ENCODE measurements at places on chromosomes 16 and 17. TPM values are rescaled to one million over a fixed set of nuclear protein-coding genes. Genes with fewer than 3 reads are reported as not detected.

DNA sequence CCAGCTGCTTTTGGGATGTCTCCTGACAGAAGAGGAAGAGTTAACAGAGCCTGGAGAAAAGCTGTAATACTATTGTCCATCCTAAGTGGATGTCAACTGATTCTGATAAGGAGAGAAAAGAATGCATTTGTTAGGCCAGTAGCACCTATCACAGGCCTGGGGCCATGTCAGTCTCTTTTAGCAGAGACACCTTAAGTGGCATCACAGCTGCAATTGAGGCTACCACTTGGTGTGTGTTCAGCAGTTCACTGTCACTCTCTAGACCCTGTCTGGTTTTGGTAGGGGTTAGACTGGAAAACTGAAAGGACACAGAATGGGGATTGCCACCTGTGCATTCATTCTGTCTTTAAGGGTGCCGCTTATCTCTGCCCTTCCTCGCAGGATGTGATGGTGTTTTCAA, 42.0 kb downstream of the PSMD12 start:
- no peak for DNase-seq

HSD17B2 gene
- 0.72 TPM for total RNA-seq

SLC16A3 gene
- total RNA-seq, result 190 TPM

DNA sequence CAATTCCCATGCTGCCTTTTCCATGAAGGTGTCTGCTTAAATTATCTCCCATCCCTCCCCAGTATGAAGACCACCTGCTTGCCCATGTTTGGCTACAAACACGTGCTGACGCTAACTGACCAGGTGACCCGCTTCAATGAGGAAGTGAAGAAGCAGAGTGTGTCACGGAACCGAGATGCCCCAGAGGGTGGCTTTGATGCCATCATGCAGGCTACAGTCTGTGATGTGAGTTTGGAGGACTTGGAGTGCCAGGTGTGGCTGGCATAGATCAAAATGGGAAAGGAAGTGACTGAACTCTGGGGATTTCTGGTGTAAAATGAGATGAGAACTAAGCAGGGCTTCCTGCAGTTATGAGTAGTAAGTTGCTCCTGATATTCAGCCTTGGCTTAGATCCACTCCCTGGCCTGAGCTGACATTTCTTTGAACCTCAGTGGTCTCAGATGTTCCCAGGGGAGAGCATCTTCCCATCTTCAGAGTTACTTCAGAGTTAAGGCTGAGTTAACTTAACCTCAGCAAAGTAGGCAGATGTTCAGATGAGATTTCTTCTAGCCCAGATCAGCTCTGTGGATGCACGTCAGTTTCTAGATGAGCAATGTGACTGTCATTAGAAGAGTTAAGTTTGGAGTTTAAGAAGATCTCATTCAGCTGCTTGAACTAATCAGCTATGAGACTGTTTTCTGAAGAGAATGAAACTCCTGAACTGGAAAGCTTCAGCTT, 32.7 kb downstream of the ITGB3 start:
- no peak for DNase-seq

GRCh38 chr17:48546924-48547807, 2.3 kb upstream of the HOXB2 start:
- DNase-seq, result no peak

DNA sequence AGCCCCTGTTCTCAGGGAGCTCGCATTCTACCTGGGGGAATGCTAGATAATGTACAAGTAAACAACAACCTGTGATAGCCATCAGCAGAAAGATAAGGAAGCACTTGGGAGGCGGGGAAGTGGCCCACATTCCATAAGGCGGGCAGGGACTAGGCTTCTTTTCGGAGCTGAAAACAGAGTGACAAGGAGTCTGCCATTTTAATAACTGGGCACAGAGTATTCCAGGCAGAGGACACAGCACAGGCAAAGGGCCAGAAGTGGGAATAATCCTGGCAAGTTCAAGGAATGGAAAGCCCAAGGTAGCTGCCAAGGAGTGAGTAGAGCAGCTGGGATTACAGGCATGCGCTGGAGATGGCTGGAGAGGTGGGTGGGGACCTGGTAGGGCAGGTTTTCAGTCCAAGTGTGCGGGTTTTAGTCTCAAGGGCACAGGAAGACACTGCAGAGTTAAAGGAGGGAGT, 24.3 kb downstream of the USP43 start:
- DNase-seq, result no peak

ARHGDIG gene
- not detected for total RNA-seq

GRCh38 chr16:46730126-46730525, 18.0 kb downstream of the MYLK3 start:
- no peak for DNase-seq

DNA sequence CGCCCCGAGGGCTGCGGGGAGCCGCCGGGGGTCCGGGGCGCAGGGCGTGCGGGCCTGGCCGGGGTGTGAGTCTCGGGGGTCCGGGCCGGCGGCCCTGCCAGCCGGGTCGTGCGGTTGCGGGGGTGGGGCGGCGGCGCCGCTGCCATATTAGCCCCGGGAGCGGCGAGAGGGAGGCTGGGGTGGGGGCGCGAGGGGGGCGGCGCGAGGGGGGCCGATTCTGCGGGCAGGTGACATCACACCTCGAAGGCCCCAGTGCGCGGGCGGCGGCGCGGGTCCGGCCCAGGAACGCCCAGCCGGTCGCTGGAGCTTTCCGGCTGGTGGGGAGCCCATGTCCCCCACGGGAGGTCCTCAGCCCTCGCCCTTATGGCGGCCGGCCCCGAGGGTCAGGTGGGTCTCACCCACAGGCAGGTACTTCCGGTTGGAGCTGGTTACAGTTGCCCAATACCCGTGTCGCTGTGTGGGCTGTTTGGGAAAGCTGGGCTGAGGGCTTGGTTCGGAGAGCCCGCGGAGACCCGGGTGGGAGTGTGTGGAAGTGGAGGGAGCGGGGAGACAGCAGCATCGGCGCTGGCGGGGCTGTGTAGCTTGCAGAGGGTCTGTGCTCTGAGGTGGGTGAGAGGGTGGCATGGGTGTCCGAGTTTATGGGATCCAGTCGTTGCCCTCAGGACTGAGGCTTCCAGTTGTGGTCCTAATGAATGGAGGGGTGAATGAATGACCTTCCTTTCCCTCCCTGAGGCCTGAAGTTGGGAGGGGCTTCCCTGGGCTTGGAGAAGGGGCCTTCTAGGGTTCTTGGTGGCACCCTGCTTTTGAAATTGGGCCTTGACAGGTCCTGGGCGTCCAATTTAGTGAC, 804 bp downstream of the ATP6V0C start:
- DNase-seq, result no peak

PHKB gene
- 33.3 TPM for total RNA-seq

- no peak for DNase-seq
Measured at GRCh38 chr17:27651411-27652345, 20.7 kb downstream of the LGALS9 start.

CCDC144A gene
- 0.22 TPM for total RNA-seq

IGFALS gene
- not detected for total RNA-seq

DNA sequence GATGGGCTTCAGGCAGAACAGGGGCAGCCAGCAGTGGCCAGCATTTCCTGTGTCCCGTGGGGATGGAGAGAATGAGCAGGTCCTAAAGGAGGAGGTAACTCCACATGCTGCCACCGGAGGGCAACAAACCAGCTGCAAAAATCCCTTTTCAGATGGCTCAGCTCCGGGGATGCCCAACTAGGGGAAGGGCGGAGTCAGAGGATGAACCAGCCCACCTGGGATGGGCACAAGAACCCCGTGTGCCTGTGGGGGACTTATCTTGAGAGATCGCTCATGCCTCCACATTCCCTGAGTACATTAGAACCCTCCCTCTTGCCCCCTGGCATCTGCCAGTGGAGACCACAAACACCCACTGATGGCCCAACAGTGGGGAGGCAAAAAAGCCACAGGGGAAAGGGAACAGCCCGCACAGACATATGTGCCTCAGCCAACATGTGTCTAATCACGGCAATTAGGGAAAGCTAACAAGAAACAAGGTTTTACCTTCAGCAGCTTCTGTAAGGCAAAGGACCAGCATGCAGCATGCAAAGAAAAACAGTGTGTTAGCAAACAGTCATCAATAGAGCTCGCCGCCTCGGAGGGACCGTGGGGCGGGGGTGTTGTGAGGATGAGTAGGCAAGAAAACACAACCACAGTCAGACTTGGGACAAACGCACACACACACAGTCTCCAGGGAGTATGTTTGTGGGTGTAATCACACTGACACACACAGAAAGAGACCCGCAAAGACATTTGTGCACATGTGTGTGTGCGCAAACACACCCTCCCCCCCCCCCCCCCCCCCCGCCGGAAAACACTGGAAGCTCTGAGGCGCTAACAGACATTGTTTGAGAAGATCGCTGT, 64.0 kb downstream of the MYO18A start:
- DNase-seq, result no peak

ABCC12 gene
- not detected for total RNA-seq

DNA sequence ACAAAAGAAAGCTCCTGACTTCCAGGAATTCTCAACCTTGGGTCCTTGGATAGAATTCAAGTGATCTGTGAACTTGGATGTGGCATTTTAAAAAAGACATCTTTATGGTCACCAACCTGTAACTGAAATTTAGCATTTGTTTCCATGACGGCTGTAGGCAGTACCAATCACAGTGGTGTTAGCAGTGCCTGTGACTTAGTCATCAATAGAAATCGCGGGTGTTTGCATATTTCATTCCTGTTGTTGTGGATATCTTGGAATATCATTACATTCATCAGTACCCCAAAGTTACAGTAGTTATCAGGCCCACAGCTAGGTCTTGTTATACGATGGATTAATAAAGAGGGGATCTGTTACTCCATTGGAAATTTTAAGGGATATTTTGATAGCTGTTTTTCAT, 81.6 kb downstream of the CMIP start:
- no peak for DNase-seq

GRCh38 chr16:9075299-9076071, 16.0 kb upstream of the HAPSTR1 start:
- DNase-seq, result no peak

DNA sequence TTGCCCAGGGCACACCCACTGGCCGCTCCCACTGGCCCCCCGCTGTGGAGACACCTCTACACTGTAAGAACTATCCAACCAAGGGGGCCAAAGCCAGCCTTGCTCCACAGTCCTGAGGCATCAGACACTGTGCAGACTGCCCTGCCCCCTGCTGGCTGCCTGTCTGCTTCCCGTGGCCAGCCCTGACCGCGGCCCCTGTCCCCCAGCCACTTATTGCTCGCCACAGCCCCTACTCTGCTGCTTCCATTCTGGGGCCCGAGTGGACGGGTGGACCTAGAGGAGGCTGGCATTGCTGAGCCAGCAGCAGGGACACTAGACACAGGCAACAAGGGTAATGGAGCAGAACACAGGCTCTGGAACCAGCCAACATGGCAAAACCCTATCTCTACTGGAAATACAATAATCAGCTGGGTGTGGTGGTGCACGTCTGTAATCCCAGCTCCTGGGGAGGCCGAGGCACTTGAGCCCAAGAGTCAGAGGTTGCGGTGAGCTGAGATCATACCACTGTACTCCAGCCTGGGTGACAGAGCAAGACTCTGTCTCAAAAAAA, 19.7 kb upstream of the LRRC37A3 start:
- DNase-seq, result no peak

DNA sequence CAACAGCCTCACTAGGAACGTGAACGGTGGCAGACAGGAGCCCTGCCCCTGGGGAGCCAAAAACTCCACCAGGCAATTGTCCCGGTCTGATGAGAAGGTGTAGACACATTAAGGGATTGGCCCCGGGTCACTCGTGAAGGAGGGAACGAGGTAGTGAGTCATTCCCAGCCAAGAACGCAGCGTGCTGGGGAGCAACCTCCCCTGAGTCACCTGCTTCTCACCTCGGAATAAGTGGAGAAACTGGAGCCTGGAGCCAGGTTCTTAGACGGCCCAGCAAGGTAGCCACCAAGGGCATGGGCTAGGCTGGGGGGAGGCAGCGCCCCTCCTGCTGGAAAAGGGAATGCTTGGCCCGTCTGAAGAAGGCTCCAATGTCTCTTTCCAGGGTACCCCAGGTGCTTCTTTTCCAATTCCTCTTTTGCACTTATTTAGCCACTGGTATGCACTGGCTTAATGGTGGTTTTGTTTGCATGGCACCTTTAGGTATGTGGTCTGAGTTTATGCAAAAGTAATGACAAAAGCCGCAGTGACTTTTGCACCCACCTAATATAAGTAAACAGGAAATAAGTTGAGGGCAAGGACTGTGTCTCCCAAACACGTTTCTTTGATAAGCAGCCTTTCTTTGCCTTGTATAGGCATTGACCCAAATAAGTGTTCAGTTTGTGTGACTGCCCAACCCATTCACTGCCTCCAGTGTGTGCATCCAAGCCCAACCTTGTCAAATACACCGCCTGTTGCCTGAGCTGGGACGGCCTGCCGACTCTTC, 1.8 kb upstream of the HELZ start:
- DNase-seq, result peak; percentile 59
